Aorta (tissue), 5 donors: ENCODE measurements at places on chromosomes 4 and X. TPM values are rescaled to one million over a fixed set of nuclear protein-coding genes. Genes with fewer than 3 reads are reported as not detected.
A peak's percentile ranks its signal among the peaks of the same experiment; 100 is the strongest.

- H3K4me1 ChIP-seq = no peaks in the 10 kb centered on the region
- no peaks in the 10 kb centered on the region for H3K27me3 ChIP-seq
Measured at GRCh38 chr4:47774079-47774478, 63.8 kb downstream of the CORIN start.

DNA sequence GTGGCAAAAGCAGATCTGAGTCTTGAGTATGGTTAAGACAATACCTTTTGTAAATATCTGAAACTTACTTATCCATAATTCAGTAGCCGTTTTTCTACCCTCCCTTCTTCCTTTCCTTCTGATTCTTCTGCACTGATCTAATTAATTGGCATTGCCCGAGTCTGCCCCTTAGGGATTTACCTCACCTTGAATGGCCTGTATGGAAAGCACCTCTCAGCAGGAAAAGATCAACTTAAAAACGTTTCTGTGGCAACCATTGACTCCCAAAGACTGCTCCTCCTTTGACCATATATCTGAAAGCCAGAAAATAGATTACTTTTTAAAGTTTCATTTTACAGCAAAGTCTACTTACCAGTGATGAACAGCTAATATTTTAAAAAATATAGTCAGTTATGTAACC is 496.5 kb upstream of the LCORL start:
- H3K4me3 ChIP-seq = no peak overlapping the region
- DNase-seq = no peak
- no peaks in the 10 kb centered on the region for H3K27me3 ChIP-seq
- no peaks in the 10 kb centered on the region for H3K36me3 ChIP-seq

Gene ASMT
- total RNA-seq = 0.69 TPM

- no peaks in the 10 kb centered on the region for H3K27me3 ChIP-seq
- no peak overlapping the region for H3K4me3 ChIP-seq
- DNase-seq = no peak
- peaks cover 9% of the 10 kb centered on the region for H3K4me1 ChIP-seq
Measured at GRCh38 chr4:122845066-122845465, 18.4 kb downstream of the FGF2 start.

Gene MAGEC1
- total RNA-seq = not detected

- H3K27ac ChIP-seq = peak overlapping the region; percentile 83
- peaks cover 5% of the 10 kb centered on the region for H3K4me1 ChIP-seq
- no peaks in the 10 kb centered on the region for H3K36me3 ChIP-seq
- no peaks in the 10 kb centered on the region for H3K27me3 ChIP-seq
- DNase-seq = peak; percentile 93
Measured at GRCh38 chr4:123555233-123555806, 158.7 kb downstream of the SPRY1 start.

DNA sequence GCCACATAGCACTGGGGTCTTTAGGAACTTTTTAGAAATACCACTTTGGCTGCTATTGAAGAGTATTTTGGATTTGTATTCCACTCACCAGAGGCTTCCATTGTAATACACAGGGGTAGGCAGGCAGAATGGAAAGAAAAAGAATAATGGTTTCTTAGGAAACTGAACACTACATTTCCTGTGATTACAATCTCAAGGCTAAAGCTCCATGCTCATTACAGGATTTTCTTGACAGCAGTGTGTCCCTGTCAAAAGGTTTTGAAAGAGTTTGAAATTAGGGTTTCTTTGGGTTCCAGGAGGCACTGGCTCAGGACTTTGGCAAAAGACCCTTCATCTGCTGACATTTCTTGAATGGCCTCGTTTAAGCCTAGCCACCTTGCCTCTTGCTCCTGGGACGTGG is 74.8 kb upstream of the STIM2 start:
- H3K27ac ChIP-seq = no peak overlapping the region
- H3K36me3 ChIP-seq = no peaks in the 10 kb centered on the region
- peaks cover 5% of the 10 kb centered on the region for H3K4me1 ChIP-seq
- H3K4me3 ChIP-seq = no peak overlapping the region
- no peaks in the 10 kb centered on the region for H3K27me3 ChIP-seq

- H3K4me1 ChIP-seq = no peaks in the 10 kb centered on the region
- no peak overlapping the region for H3K27ac ChIP-seq
- no peaks in the 10 kb centered on the region for H3K27me3 ChIP-seq
Measured at GRCh38 chrX:3268829-3269228, 77.6 kb downstream of the MXRA5 start.

GRCh38 chrX:105975382-105975781 is 63.1 kb downstream of the SERPINA7 start:
- no peak for DNase-seq
- no peak overlapping the region for H3K4me3 ChIP-seq
- no peaks in the 10 kb centered on the region for H3K27me3 ChIP-seq

Gene PASD1
- total RNA-seq = not detected

DNA sequence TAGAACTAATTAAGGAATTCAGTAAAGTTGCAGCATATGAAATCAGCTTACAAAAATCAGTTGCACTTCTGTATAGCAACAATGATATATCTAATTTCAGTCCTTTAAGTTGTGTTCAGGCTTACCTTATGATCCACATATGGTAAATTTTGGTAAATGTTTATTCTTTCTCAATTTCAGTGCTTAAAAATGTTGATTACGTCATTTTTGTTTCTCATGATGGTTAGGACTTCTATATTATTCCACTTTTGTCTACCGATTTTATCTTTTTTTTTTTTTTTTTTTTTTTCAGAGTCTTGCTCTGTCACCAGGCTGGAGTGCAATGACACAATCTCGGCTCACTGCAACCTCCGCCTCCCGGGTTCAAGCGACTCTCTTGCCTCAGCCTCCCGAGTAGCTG is 40.7 kb upstream of the SLC6A14 start:
- no peak overlapping the region for H3K27ac ChIP-seq
- no peak overlapping the region for H3K4me3 ChIP-seq
- no peaks in the 10 kb centered on the region for H3K27me3 ChIP-seq
- H3K36me3 ChIP-seq = no peaks in the 10 kb centered on the region
- no peak for DNase-seq

DNA sequence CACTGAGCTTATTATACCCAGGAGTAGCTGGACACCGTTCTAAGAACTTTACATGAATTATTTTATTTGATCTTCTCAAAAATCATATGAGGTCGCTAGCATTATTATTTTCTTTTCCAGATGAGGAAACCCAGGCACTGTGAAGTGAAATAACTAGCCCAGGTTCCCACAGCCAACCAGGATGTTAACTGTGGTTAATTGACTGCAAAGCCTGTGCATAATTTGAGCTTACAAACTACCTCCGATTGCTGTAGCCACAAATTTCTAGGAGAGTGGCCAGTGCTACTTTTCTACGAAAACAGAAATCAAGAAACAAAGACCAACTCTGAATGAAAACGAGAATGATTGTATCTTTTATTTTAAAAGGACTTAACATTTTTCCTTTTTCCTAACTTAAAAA is 27.2 kb downstream of the SPRY1 start:
- no peak overlapping the region for H3K27ac ChIP-seq
- H3K36me3 ChIP-seq = no peaks in the 10 kb centered on the region
- DNase-seq = no peak

- no peak overlapping the region for H3K4me3 ChIP-seq
- H3K36me3 ChIP-seq = no peaks in the 10 kb centered on the region
- no peak overlapping the region for H3K27ac ChIP-seq
Measured at GRCh38 chr4:37503261-37503660, 182.9 kb downstream of the RELL1 start.

- no peak overlapping the region for H3K4me3 ChIP-seq
- no peak overlapping the region for H3K27ac ChIP-seq
- H3K4me1 ChIP-seq = no peaks in the 10 kb centered on the region
- DNase-seq = no peak
- H3K36me3 ChIP-seq = no peaks in the 10 kb centered on the region
Measured at GRCh38 chr4:14835708-14836425, 166.4 kb upstream of the CPEB2 start.

DNA sequence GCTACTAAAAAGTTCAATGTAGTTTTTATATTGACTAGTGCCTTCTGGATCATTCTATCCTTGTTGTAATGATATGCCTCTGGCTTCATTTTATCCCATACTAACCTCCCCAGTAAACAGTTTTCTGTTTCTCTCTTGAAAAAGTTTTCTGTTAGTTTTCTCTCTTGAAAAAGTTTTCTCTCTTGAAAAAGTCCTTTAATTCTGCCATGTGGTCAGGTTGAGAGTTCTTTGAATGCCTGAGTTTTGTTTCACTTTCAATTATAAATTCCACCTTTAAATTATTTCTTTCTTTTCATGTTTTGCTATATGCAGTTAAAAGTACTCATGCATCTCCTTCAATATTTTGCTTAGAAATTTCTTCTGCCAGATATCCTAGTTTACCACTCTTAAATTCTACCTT is 1139.6 kb downstream of the STPG2 start:
- no peaks in the 10 kb centered on the region for H3K27me3 ChIP-seq
- H3K27ac ChIP-seq = no peak overlapping the region
- no peaks in the 10 kb centered on the region for H3K4me1 ChIP-seq
- no peaks in the 10 kb centered on the region for H3K36me3 ChIP-seq

DNA sequence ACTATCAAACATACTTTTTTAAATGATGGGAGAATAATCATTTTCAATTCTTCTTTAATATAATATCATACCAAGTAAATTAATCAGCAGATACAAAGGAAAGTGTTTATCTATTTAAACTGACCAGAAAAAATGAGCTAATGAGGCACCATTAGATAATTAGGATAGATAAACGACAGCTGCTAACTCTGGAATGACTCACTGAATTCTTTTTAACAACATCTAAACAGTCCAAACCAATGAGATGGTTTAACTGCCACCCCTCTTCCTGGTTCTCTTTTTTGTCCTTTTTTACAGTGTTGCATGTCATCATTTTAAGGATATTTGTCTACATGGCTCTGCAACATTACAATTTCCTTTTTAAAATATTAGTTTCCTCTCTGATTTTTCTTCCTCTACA is 41.6 kb downstream of the UNC5C start:
- no peak for DNase-seq
- no peaks in the 10 kb centered on the region for H3K36me3 ChIP-seq
- H3K4me1 ChIP-seq = no peaks in the 10 kb centered on the region
- H3K27ac ChIP-seq = no peak overlapping the region
- H3K4me3 ChIP-seq = no peak overlapping the region

- H3K36me3 ChIP-seq = no peaks in the 10 kb centered on the region
- no peak overlapping the region for H3K27ac ChIP-seq
- no peaks in the 10 kb centered on the region for H3K27me3 ChIP-seq
- peaks cover 3% of the 10 kb centered on the region for H3K4me1 ChIP-seq
Measured at GRCh38 chr4:174198828-174199227, 84.6 kb downstream of the FBXO8 start.

Gene MSANTD1
- total RNA-seq = 3.5 TPM

DNA sequence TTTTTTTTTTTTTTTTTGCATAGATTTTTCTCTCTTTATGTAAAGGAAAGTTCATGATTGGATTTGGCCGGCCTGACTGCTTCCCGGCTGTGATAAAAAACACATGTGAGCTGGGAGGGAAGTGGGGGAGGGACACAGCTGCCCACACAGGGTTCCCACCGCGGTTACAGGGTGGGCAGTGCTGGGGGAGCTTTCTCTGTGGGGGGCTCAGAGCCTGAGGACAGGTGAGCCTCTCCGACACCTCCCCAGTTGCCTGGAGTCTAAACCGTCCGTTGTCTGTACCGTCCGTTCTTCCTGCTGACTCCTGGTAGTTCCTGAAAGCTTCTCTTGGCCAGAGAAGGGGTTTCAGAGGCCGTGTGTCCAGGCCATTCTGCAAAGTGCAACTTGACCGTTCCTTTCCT is 21.8 kb downstream of the SHOX start:
- no peaks in the 10 kb centered on the region for H3K4me1 ChIP-seq
- no peaks in the 10 kb centered on the region for H3K36me3 ChIP-seq
- H3K4me3 ChIP-seq = no peak overlapping the region
- DNase-seq = peak; percentile 22
- no peak overlapping the region for H3K27ac ChIP-seq

Gene BDH2
- total RNA-seq = 44.1 TPM

Gene UGT2B17
- not detected for total RNA-seq

DNA sequence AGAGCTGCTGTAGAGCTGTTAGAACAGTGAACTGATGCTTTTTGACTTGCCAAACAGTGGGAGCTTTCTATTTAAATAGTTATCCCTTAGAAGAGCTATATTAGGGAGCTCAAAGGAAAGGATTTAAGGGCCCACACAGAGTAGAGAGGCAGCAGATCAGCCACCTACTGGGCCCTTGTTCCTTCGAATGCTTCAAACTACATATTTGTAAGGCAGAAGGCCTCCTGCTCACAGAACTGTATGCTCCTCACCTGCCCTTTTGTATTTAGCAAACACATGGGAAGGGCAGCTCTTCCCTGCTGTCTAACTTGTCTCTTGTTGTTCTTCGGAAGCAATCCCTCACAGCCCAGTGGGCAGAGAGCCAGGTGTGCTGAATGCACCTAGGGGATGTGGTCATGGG is 38.0 kb downstream of the IL1RAPL1 start:
- no peaks in the 10 kb centered on the region for H3K4me1 ChIP-seq
- no peak for DNase-seq
- no peaks in the 10 kb centered on the region for H3K36me3 ChIP-seq

Gene MAPK10
- total RNA-seq = 12.4 TPM

Gene VCX3A
- total RNA-seq = not detected

- H3K4me3 ChIP-seq = no peak overlapping the region
- H3K36me3 ChIP-seq = no peaks in the 10 kb centered on the region
Measured at GRCh38 chr4:126061655-126062054, 746.9 kb downstream of the FAT4 start.

- no peak overlapping the region for H3K4me3 ChIP-seq
- no peaks in the 10 kb centered on the region for H3K27me3 ChIP-seq
- no peaks in the 10 kb centered on the region for H3K36me3 ChIP-seq
- DNase-seq = no peak
Measured at GRCh38 chr4:48467891-48468290, 15.3 kb upstream of the SLC10A4 start.

- H3K36me3 ChIP-seq = no peaks in the 10 kb centered on the region
- H3K4me3 ChIP-seq = no peak overlapping the region
- no peaks in the 10 kb centered on the region for H3K4me1 ChIP-seq
- DNase-seq = no peak
- H3K27ac ChIP-seq = no peak overlapping the region
- no peaks in the 10 kb centered on the region for H3K27me3 ChIP-seq
Measured at GRCh38 chr4:29717287-29718057, 1002.7 kb upstream of the PCDH7 start.

Gene USO1
- total RNA-seq = 77.2 TPM

GRCh38 chrX:50403903-50404302 is 66.7 kb downstream of the DGKK start:
- H3K27ac ChIP-seq = no peak overlapping the region
- no peak for DNase-seq
- H3K36me3 ChIP-seq = no peaks in the 10 kb centered on the region
- no peaks in the 10 kb centered on the region for H3K4me1 ChIP-seq

Gene TCEAL2
- 21.4 TPM for total RNA-seq
